NT2/D1 (cell line): ENCODE measurements at places on chromosomes 6 and 20.

- DNase-seq = no peak
These were observed 255.9 kb downstream of the ESR1 start for GRCh38 chr6:152063170-152063921.

GRCh38 chr6:34709386-34709785 is 12.8 kb upstream of the ILRUN start:
- no peak for DNase-seq

DNA sequence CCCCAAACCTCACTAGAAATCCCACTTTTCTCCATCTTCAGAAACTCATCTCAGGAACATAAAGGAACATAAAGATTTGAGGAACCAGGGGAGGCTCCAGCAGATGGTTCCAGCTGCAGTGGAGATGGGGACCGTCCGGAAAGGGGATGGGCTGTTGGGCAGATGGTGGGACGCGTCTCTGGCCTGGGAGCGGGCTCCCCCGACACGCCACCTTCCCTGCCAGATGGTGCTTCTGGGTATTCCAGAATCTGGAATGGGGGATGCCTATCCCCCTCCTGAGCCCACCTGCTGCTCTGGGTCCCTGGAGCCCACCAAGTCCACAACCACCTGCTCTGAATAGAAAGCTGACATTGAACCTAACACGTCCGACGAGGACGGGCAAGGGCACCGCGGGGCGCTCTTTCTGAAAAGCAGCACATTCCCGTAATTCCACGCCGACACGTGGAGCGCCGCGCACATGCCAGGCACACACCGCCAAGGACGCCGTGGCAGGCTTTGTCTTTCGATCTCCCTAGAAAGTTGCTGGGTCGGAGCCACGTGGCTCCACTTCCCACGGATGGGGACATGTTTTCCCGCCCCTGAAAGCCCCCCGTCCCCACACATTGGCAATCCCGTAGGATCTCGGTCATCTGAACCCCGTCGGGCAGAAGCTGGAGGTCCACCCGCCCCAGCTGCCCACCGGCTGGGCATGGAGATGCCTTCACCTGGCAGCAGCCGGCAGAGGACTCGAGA is 27.3 kb downstream of the SLC2A4RG start:
- DNase-seq = no peak

DNA sequence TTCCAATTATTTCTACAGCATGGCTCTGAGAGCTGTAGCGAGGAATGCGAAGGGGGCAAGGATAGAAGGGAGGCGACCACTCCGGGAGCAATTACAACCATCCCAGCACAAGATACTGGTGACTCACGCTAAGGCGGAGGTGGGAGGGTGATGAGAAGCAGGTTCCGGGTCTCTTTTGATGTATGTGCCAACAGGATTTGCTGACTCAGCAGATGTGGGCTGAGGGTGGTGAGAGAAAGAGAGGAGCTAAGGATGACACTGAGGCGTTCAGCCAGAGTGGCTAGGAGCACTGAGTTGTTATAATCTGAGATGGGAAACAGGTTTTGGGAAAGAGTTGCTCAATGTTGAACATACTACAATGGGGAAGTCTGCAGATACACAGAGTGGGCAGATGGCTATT is 9.3 kb upstream of the TXNDC5 start:
- no peak for DNase-seq

- no peak for DNase-seq
These were observed 564.5 kb downstream of the NKAIN2 start for GRCh38 chr6:124368131-124368530.

DNA sequence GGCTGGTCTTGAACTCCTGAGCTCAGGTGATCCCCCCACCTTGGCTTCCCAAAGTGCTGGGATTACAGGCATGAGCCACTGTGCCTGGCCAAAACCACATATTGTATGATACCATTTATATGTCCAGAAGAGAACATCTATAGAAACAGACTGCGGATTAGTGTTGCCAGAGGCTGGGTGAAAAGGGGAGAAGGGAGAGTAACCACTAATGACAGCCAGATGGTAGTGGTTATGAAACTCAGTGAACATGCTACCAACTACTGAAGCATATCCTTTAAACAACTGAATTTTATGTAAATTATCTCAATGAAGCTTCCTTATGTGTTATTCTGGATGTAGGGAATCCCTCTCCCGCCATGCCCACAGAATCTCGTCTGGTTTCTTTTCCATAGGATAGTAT is 15.7 kb downstream of the SLC23A2 start:
- no peak for DNase-seq

DNA sequence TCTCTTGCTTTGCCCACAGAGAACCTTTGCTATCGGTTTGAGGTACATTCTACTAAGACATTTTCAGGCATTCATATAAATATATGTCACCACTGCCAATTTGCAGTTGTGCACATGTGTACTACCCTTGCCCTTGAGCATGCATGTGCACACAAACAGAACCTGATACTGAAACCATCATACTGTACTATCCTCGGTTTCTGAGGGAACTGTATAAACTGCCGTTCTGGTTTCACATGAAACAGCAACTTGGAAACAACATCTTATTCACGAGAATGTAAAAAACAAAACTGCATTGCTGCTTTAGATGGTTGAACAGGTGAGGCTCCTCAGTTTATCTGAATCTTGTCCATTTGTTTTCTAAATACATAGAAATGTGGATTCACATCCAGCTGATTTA is 151.2 kb upstream of the TMEM170B start:
- no peak for DNase-seq

DNA sequence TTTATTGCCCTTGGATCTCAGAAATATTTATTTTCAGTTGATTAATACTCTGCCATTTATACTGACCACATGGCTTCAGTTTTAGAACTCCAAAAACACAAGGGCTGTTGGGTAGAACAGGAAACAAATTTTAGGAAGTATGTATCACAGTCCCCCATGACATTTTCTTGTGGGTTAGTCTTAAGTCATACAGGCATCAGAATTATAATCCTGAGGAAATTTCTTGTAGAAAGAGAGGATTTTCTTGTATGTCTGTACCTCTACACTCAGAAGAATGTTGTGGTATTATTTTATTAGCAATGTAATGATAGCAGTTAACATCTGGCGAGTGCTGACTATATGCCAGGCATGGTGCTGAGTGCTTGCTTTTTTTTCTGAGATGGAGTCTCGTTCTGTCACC is 302.9 kb downstream of the CLIC5 start:
- DNase-seq = no peak

DNA sequence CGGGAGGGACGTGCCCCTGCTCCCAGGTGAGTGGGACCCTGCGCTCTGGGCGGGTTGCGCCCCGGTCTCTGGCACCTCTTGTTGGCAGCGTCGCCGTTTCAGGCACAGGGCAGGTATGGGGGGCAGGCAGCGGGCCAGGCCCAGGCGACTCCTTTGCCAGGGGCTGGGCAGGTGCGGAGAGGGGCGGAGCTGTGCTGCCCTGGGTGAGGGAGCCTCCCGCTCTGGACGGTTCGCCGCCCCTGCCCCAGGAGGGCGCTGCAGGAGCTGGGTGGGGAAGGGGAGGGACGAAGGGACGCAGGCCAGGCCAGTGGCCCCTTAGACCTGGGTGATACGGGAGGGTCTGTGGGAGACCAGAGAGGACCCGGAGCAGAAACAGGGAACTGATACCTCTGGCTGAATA is 663.9 kb upstream of the DEFB115 start:
- no peak for DNase-seq

DNA sequence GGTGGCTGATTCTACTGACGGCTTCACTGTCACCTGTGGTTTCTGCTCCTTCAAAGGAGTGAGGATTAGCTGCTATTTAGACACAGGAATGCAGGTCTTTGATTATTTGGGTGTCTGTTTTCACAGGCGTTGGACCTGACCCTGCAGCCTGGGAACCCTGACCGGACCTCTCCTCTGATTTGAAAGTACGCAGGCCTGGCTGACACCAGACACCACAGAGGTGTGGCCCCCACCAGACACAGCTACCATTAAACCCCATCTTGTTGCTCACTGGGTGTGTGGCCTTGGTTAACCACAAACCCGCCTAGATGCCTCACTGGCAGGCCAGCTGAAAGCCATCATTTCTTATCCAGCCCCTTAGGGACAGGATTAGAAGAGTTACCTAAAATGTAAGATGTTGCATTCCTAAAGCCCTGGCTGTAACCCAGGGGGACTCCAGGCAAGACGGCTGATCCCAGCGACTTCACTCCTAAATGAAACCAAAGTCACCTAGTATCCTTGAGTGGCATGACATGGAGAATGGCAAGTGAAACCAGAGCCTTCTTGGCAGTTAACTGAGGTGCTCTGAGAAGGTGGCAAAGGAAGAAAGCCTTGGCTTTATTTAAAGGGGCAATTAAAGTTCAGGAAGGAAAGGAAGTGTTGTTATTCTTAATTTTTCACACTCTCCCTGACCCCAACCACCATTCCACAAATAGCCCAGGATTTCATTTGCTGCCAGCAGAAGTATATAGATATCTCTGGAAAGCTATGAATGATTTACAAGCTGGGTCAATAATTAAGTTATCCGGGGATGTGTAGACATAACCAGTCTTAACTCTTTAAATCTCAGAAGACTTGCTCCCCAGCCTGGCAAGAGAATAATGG is 169.9 kb downstream of the QRSL1 start:
- no peak for DNase-seq

DNA sequence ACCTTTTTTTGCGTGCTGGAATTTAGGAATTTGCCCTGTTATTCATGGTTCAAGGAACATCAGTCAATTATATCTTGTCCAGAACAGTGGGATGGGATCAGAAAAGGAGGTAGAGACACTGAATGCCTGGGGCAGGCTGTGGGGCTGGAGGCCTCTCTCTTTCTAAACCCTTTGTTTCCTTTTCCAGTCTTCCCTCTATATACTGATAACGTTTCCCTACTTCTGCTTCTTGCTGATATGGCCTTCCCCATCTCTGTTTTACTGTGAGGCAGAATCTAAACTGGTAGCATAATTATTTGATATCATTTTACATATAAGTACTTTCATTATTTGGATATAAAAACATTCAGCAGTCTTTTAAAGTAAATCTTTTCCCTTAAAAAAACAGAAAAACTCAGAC is 67.5 kb downstream of the DNAH8 start:
- no peak for DNase-seq

DNA sequence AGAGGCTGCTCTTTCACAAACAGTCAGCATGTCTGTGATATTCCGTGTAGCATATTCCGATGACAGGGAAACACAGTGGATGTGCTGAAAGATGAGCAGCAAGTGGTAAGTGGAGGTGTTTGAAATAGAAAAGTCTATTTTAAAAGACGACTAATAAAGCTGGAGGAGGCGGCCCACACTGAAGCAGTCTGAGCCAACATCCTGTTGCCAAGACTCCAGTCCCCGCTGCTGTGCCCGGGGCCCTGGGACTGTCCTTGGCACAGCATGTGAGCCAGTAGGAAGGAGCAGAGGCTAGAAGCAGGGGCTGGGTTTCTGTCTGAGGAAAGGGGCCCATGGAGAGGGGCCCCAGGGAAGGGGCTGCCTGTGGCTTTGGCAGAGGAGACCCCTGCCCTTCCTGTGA is 351.5 kb upstream of the CHD6 start:
- DNase-seq = no peak

DNA sequence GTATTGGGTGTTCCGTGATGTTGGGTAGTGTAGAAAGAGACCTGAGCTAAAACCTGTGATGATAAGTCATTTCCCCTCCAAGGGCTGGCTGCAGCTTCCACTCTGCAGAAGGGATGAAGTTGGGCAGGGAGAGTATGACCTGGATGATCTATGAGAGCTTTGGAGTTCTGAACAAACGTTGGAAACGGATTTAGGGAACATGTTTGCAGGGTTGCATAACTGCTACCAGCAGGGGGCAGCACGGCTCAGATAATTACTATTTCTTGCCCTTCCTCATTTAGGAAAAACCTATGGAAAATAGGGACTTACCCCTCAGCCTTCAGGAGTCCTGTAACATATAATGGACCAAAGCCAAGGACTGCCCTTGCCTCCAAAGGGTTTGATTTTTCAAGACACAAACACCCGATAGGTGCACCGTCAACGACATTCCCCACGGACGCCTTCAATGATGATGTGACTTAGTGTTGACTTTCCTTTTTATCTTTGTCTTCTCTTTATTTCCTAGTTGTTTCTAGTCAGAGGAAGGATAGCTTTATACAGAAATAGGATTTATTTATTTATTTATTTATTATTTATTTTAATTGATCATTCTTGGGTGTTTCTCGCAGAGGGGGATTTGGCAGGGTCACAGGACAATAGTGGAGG is 164.9 kb upstream of the SASH1 start:
- DNase-seq = peak; percentile 44

GRCh38 chr6:7841781-7842468 is 68.7 kb downstream of the TXNDC5 start:
- no peak for DNase-seq

DNA sequence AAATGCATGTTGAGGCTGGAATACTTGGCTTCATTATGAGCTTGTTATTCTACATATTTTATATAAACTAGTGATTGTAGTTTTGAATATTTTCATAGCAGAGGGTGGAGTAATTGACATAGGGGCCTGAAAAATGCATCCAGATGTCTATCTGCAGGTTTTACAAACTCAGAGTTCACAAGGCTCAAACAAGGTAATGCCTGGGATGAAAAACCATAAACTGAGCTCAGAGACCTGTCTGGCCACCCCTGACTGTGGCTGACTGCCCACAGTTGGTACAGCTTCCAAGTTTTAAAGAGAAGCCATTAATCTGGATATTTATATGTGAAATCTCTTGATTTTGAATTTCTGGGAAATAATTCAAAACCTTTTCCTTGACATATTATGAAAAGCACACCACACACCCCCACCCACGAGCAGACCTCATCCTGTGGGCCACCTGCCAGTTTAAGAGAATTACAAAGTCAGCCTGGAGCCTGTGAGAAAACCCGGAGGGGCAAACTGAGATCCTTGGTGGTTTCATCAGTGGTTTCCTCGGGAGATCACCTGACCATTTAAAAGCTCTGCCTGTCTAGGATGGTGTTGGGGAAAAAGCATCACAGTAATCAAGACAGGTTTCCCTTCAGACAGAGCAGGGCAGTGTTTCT is 230.1 kb downstream of the SAMD5 start:
- no peak for DNase-seq

DNA sequence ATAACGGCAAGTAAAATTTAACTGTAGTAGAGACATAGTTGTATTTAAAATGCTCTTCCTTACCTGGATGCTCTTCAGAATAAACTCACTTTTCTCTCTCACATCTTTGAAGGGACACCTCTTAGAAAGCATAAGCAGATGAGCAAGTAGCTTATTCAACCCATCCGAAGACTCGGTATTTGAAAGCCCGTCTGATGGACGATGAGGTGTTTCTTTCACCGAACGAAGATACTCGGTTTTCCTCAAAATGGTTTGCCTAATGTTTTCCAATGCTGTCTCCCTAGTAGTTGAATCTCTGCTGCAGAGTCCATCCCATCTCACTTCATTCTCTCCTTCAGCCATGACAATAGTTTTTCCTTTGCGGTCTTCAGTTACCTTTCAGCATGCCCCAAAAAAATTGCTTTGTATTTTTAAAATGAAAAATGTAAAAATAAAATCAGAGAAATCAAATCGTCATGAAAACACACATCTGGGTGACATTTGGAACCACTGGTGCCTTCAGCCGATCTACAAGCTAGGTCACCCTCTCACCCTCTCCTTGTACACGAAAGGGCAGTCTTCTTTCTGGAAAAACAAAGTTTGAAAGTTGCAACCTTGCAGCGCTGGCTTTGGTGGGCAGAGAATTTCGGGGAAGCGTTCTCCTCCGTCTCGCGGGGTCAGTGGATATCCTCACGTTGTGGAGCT is 772 bp downstream of the SESN1 start:
- no peak for DNase-seq
